ENCODE measurements at places on chromosomes 2 and 18.

- H3K27me3 ChIP-seq: no peaks in the 10 kb centered on the region
- H3K4me1 ChIP-seq: no peaks in the 10 kb centered on the region
- no peaks in the 10 kb centered on the region for H3K36me3 ChIP-seq
Measured at GRCh38 chr2:138030459-138030858, 66.2 kb downstream of the HNMT start.

DNA sequence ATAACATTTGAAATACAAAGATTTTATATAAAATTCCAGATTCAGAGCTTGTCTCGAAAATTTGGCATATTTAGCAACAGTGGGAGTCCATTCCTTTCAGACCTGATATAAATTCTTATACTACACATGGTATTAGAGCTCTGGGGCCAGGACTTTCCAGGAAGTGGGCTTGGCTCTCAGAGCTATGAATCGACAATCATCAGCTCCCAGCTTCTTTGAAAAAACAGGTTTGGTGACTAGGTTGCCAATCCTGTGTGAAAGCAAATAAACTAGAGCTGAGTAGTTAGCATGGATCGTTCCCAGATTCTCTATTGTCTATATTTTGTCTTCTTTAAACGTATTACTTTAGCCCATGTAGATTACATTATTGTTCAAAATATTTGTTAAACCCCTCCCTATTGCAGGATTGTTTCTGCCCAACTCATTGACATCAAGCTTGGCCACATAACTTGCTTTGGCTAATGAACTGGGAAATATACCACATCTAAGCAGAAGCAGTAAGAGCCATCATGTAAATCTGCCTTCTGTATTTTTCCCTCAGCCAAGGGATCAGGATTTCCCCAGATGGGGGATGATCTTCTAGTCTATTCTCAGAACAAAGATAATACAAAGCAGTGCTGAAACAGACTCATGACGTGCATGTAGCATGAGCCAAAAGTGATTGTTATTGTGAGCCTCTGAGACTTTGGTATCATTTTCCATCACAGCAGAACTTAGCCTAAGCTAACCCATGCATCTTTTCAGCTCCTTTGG, 105.4 kb downstream of the KCNH7 start:
- no peak overlapping the region for H3K27ac ChIP-seq
- DNase-seq: no peak
- H3K27me3 ChIP-seq: no peaks in the 10 kb centered on the region
- no peaks in the 10 kb centered on the region for H3K4me1 ChIP-seq
- H3K36me3 ChIP-seq: no peaks in the 10 kb centered on the region
- no peak overlapping the region for H3K4me3 ChIP-seq

- peak overlapping the region; percentile 90 for H3K4me3 ChIP-seq
- H3K4me1 ChIP-seq: peaks cover 19% of the 10 kb centered on the region
- peak; percentile 24 for DNase-seq
- H3K27me3 ChIP-seq: no peaks in the 10 kb centered on the region
- H3K27ac ChIP-seq: peak overlapping the region; percentile 99
- H3K36me3 ChIP-seq: no peaks in the 10 kb centered on the region
Measured at GRCh38 chr2:47174733-47175361, 19.7 kb upstream of the STPG4 start.

DNA sequence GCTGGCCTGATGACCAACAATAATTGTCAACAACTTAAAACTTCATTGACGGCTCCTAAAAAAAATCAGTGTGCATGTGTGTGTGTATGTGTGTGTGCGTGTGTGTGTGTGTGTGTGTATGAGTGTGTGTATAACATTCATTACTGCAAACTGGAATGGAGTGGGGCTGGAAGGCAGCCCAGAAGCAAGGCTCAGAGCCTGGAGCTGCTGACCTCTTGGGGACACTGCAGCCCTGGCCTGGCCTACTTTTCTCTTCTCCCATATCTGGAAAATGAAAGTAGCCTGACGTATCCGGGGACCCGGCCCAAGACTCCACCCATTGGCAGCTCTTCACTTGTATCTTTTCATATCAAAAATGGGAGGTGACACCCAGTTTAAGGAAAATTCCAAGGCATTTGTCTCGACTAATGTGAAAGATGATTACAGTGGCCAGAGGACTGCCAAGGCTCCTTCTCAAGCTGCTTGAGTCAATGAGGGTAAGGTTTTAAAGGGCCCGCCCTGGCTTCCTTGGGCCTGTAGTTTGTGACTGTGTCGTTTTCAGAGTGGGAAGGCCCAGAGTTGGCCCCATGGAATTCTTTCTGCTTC, 72.4 kb upstream of the IL1R1 start:
- no peaks in the 10 kb centered on the region for H3K27me3 ChIP-seq
- no peaks in the 10 kb centered on the region for H3K36me3 ChIP-seq
- peaks cover under 1% of the 10 kb centered on the region for H3K4me1 ChIP-seq
- peak overlapping the region; percentile 91 for H3K27ac ChIP-seq
- DNase-seq: peak; percentile 70

DNA sequence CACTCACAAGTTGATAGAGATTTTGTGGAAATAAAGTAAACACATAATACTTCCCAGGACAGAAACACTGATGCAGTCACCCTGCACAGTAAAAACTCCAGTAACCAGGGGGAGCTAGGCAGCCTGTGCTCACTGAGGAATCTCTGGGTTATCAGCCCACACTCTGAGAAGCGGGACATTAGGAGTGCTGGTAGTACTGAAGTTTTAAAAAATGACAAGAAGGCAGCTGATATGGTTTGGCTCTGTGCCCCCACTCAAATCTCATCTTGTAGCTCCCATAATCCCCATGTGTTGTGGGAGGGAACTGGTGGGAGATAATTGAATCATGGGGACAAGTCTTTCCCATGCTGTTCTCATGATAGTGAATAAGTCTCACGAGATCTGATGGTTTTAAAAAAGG, 31.4 kb downstream of the KCTD1 start:
- H3K4me1 ChIP-seq: no peaks in the 10 kb centered on the region
- H3K27ac ChIP-seq: no peak overlapping the region
- H3K4me3 ChIP-seq: no peak overlapping the region
- DNase-seq: peak; percentile 14

DNA sequence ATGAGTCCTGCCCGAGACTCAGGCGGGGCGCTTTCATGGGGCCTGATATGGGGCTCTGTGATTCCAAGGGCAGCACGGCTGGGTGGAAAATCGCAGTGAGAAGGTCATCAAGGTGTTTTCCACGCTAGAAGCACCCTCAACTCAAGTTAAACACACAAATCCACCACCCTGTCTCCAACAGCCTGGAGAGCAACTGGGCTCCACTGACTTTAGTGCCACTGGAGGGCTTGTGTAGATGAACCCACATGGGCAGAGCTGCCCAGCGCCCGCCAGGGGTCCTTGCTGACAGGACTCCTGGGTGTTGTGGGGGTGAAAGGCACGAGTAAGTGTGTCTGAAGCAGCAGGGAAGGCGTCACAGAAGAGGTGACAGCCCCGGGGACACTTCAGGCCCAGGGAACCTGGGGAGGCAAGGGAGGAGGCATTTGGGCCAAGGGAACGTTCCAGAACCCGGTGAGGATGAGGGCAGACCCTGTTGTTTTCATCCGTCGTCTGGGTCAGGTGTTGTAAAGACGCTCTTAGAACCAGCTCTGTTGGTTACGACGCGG, 51.8 kb upstream of the CTDP1 start:
- no peak overlapping the region for H3K4me3 ChIP-seq
- H3K4me1 ChIP-seq: no peaks in the 10 kb centered on the region

- peaks cover 4% of the 10 kb centered on the region for H3K4me1 ChIP-seq
- no peak for DNase-seq
- no peak overlapping the region for H3K4me3 ChIP-seq
- H3K27ac ChIP-seq: no peak overlapping the region
- no peaks in the 10 kb centered on the region for H3K36me3 ChIP-seq
- H3K27me3 ChIP-seq: peaks cover 90% of the 10 kb centered on the region
Measured at GRCh38 chr2:222307143-222307756, 8.5 kb upstream of the PAX3 start.

- DNase-seq: no peak
- no peaks in the 10 kb centered on the region for H3K36me3 ChIP-seq
- no peak overlapping the region for H3K4me3 ChIP-seq
- H3K27ac ChIP-seq: no peak overlapping the region
- H3K27me3 ChIP-seq: no peaks in the 10 kb centered on the region
Measured at GRCh38 chr2:104337869-104338268, 516.0 kb upstream of the POU3F3 start.

GRCh38 chr2:240126731-240127130, 9.4 kb downstream of the COPS9 start:
- no peak overlapping the region for H3K27ac ChIP-seq
- H3K27me3 ChIP-seq: no peaks in the 10 kb centered on the region
- H3K36me3 ChIP-seq: no peaks in the 10 kb centered on the region
- no peaks in the 10 kb centered on the region for H3K4me1 ChIP-seq

- no peaks in the 10 kb centered on the region for H3K27me3 ChIP-seq
- no peaks in the 10 kb centered on the region for H3K4me1 ChIP-seq
Measured at GRCh38 chr2:47655563-47655880, 127.4 kb upstream of the MSH6 start.

- H3K27ac ChIP-seq: no peak overlapping the region
- no peak overlapping the region for H3K4me3 ChIP-seq
- no peaks in the 10 kb centered on the region for H3K27me3 ChIP-seq
- H3K36me3 ChIP-seq: no peaks in the 10 kb centered on the region
- DNase-seq: no peak
Measured at GRCh38 chr18:48785091-48785614, 165.6 kb downstream of the SMAD7 start.

GRCh38 chr2:3536682-3537632, 17.6 kb upstream of the ADI1 start:
- no peaks in the 10 kb centered on the region for H3K4me1 ChIP-seq
- peak overlapping the region; percentile 97 for H3K27ac ChIP-seq
- H3K4me3 ChIP-seq: peak overlapping the region; percentile 66
- peak; percentile 82 for DNase-seq

DNA sequence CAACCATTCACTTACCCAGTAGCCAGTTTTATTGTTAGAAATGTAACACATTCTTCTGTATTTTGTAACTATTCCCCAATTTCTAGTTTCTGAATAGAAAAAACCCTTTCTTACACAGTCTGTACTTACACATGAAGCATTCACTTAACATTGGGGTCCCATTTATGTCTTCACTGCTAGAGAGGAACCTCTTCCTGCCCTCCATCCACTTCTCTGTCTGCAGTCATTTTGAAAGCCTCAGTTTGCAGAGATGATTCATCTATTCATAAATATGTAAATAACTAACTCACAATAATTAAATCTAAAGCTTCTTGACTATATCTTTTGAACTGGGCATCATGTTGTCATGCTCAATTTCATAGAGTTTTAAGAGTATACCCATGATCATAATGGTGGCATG, 55.9 kb downstream of the ZRANB3 start:
- H3K4me3 ChIP-seq: no peak overlapping the region
- DNase-seq: no peak
- H3K27me3 ChIP-seq: no peaks in the 10 kb centered on the region

- no peaks in the 10 kb centered on the region for H3K36me3 ChIP-seq
- H3K4me3 ChIP-seq: no peak overlapping the region
- H3K27ac ChIP-seq: no peak overlapping the region
- H3K4me1 ChIP-seq: no peaks in the 10 kb centered on the region
- no peak for DNase-seq
Measured at GRCh38 chr18:75113455-75113854, 95.5 kb downstream of the PTGR3 start.

- no peak overlapping the region for H3K4me3 ChIP-seq
- no peaks in the 10 kb centered on the region for H3K27me3 ChIP-seq
Measured at GRCh38 chr2:59702026-59702425, 851.4 kb downstream of the BCL11A start.

DNA sequence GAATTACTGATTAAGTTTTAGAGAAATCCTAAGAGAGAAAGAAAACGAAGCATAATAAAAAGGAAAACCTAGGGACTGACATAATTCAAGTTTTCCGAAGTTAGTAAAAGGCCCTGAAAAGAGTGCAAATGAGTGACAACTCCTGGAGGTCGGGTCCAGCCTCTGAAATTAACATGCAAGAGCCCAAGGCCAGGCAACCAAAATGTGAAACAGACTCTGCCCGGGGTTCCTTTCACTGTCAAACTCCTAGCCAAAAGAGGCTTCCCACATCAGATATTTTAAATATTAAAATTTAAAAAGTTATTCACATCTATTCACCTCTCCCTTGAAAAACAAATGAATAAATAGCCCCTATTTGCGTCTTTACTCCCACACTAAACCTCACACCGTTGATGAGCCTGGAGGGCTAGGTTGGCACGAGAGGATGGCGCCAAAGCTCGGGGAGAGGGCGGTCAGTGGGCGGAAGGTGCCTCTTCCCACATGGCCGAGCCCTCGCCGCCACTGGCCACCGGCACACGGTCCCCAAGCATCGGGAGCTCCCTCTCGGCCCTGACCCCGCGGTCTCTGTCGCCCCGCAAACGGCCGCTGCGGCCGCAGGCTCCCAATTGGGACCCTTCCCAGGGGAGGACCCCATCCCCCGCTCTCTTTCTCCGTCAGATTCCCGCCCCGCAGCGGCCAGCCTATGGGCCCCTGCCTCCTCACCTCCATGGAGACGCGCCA, 630 bp downstream of the PPM1G start:
- peak overlapping the region; percentile 71 for H3K27ac ChIP-seq
- H3K36me3 ChIP-seq: no peaks in the 10 kb centered on the region

DNA sequence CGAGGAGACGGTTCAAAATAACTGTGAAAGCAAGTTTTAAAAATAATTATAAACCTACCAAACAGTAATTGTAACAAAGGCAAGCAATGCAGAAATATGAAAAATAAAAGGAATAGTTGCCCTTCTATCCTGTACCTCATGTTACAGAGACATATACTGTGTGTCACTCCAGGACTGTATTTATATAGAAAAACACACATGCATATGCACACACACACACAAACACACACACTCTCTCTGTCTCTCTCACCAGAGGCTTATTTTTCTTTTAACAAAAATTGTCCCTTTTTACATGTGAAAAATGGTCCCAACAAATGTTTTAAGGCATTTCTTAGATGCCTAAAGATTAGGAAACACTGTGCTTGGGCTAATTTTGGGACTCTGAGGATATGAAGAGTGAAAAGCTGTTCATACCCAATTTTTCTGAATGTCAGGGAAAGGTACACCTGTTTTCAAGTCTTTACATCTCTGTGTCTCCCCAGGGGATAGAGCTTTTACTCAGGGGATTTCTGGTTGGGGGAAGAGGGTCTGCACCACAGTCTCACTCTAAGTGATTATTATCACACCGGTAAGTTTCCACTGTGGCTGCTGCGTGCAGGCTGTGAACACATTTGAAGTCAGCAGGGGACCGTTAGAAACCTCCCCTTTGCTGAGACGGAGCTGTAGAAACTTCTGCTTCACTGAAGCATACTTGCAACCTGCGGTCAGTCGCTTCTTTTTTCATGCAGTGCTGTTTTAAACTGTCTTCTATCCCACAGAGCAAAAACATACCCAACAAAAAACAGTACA, 51.4 kb upstream of the SPAG16 start:
- H3K27me3 ChIP-seq: no peaks in the 10 kb centered on the region
- DNase-seq: no peak
- no peaks in the 10 kb centered on the region for H3K36me3 ChIP-seq
- no peak overlapping the region for H3K4me3 ChIP-seq
- no peak overlapping the region for H3K27ac ChIP-seq
- H3K4me1 ChIP-seq: no peaks in the 10 kb centered on the region

GRCh38 chr2:19937004-19937403, 35.2 kb upstream of the TTC32 start:
- H3K4me1 ChIP-seq: no peaks in the 10 kb centered on the region
- no peak overlapping the region for H3K4me3 ChIP-seq
- H3K27ac ChIP-seq: no peak overlapping the region
- H3K27me3 ChIP-seq: no peaks in the 10 kb centered on the region
